Right lung (tissue), 10 donors: ENCODE measurements at places on chromosomes 2 and 18. TPM values are rescaled to one million over a fixed set of nuclear protein-coding genes. Genes with fewer than 3 reads are reported as not detected.

DNA sequence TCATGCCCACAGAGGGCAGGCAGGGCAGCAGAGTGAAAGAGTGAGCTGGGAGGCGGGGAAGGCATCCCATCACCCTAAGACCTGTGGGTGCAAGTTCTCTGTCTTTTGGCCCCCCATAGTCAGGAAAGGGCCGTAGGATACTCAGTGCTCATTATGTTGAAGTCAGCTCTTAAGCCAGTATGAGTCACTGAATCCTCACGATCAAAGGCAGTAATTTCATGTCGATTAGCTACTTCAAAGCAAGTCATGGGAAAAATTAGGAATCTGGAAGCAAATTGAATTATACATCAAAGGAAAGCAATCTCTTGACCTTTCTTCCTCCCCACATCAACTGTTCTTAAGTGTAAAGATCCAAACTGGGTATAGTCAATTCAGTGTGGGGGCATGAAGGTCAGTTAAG lies 178.9 kb downstream of the FHOD3 start:
- DNase-seq, result no peak

DNA sequence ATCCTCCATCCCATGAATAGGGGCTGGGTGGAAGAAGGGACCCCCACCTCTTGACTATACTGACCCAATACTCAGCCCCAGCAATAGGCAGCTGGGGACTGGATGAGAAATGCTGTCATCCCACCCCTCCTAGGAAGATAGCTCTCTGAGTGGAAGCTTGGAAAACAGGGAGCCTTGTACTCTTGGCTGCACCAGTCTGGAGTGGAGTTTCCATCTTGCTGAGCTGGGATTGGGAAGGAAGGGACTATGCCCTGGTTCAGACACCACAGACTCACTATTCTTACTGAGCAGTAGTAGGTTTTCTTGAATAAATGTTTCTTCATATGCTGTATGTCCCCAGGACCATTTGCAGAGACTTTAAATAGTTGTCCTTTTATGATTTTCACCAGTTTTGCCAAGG lies 7.4 kb downstream of the DCAF17 start:
- DNase-seq, result no peak

PARD3B gene
- polyA plus RNA-seq, result 16.9 TPM

DNA sequence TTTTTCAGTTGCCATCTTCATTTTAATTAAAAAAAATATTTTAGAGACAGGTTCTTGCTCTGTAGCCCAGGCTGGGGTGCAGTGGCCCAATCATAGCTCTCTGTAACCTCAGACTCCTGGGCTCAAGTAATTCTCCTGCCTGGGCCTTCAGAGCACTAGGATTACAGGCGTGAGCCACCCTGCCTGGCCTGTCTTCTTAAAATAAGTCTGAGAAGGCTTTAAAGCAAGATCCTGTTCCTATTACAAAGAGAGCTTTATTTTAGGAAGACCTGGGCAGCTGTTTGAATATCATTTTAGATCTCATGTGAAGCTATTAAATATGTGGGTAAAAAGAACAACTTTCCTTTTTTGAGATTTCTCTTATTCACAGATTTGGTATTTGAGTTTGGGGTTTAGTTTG lies 1.5 kb downstream of the FAM228A start:
- DNase-seq, result no peak

GRCh38 chr2:181471783-181472182 lies 14.6 kb downstream of the ITGA4 start:
- no peak for DNase-seq

DSG4 gene
- not detected for polyA plus RNA-seq

DNA sequence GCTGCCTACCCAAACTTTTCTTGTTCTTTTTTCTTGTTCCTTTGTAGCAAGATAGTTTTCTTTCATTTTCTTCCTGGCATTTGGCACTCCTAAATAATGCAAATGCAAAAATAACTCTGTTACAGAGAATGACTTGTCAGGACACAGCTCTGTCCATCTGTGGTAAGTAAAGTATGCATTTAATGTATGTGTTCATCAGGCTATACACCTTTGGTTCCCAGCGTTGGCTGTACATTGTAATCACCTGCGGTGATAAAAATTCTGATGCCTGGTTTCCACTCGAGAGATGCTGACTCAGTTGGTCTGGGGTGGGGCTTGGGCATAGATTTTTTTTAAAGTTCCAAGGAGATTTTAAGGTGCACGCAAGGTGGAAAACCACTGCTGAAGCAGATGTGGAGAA lies at the start of gene SERPINB13:
SERPINB13 (plus strand) TSS at position 378 of the 400 bp plus-strand sequence. CDS start 1,325 bp downstream, outside the sequence.
- DNase-seq, result no peak

DNA sequence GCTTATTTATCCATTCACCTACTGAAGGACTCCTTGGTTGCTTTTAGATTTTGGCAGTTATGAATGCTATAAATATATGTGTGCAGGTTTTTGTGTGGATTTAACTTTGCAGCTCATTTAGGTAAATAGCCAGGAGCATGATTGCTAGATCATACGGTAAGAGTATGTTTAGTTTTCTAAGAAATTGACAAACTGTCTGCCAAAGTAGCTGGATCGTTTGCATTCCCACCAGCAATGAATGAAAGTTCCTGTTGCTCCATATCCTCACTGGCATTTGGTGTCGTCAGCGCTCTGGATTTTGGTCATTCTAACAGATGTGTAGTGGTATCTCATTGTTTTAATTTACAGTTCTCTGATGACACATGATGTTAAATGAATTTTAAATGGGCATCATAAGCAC lies 8.7 kb upstream of the DIPK1C start:
- no peak for DNase-seq

DNA sequence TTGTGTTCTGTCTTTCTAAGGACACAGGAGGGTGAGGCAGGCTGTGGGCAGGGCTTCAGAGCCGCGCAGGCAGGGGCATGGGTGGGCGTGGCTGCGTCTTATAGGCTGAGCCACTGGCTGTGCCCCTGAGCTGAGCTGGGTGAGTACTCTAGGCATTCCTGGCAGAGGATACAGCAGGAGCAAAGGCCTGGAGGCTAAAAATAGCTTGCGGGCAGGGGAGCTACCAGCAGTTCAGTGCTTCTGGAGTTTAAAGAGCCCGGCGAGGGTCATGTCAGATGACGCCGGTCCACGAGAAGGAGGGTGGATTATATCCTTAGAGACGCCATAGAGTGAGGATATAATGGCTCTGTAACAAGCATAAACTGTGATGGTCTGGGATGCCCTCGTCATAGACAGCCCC lies 31.5 kb upstream of the PDIA6 start:
- no peak for DNase-seq

GRCh38 chr2:37733251-37733650 lies 61.8 kb upstream of the CDC42EP3 start:
- DNase-seq, result no peak

DNA sequence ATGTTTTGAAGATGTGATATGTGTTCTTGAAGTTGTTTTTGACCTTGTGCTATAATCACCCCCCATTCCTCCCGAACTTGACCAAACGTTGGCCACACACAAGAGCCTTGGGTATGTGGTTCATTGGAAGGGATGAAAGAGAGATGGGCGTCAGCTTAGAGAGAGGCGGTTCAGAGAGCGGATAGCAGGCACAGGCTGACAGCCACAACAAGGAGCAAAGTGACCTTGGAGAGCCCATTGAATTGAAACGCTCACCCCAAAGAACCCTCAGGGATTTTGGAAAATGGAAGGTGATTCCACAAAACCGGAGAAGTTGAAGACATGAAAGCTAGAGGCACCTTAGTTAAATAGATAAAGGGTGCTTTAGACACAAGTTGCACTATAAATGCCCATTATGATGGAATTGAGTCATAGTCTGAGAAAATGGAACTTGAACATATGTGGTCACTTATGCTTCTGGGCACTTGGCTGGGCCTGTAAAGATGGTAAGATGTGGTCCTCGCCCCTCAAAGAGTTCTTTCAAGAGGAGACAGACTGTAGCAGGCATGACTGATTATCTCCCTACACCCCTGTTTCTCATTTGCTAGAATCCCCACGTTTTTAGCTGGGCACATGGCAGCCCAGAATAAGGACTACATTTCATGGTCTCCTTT lies 188.5 kb upstream of the HAAO start:
- no peak for DNase-seq

DNA sequence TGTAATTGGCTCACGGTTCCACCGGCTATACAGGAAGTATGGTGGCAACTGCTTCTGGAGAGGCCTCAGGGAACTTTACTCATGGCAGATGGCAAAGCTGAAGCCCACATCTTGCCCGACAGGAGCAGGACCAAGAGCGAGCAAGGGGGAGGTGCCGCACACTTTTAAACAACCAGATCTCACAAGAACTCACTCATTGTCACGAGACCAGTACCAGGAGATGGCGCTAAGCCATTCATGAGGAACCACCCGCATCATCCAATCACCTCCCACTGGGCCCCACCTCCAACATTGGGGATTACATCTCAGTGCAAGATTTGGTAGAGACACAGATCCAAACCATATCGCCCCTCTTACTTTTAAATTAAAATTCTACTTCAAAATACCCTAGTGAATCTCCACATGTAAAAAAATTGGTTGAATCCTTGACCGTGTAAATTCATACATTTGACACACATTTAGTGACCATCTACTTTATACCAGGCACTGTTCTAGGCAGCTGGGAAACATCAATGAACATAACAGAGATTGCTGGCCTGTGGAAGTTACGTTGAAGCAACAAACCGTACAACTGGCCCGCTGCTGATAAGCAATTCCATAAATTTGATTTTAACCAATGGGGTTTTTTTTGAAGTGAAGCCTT lies 87.6 kb downstream of the ALPK2 start:
- no peak for DNase-seq

CARF gene
- polyA plus RNA-seq, result 10.3 TPM

- DNase-seq, result no peak
Observed at GRCh38 chr2:78417355-78417754, 608.1 kb upstream of the REG3G start.

GRCh38 chr18:53567929-53568574 lies 656.4 kb downstream of the MBD2 start:
- peak; percentile 10 for DNase-seq

DNA sequence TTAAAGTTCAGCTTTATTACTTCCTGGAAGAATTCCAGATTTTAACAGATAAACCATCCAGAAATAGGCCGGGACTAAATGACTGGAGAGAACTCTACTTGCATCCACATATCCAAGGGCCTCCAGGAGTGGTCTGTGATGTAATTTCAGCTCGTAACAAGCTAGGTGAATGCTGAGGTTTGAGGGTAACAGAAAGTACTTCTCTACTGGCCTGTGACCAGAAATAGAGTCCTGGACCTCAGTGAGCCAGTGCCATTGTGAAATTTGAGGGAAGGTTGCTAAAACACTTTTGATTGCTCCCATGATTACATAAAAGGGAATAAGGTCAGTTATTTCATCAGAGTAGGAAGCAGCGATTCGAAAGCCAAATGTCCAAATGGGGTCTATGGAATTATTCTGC lies 158.1 kb downstream of the DOCK10 start:
- peak; percentile 31 for DNase-seq

RNU2-63P gene
- polyA plus RNA-seq, result not detected

IL36B gene
- not detected for polyA plus RNA-seq

GRCh38 chr2:112181571-112182290 lies 43.5 kb downstream of the FBLN7 start:
- no peak for DNase-seq

ALPG gene
- polyA plus RNA-seq, result 0.05 TPM

IGFBP5 gene
- polyA plus RNA-seq, result 126 TPM

CYS1 gene
- polyA plus RNA-seq, result 15.6 TPM

- no peak for DNase-seq
Observed at GRCh38 chr18:62107881-62108280, 79.0 kb downstream of the PIGN start.

GPR155 gene
- polyA plus RNA-seq, result 4.2 TPM

- no peak for DNase-seq
Observed at GRCh38 chr2:107545851-107546250, 280.8 kb upstream of the RGPD4 start.

ADAM23 gene
- 7.6 TPM for polyA plus RNA-seq

DNA sequence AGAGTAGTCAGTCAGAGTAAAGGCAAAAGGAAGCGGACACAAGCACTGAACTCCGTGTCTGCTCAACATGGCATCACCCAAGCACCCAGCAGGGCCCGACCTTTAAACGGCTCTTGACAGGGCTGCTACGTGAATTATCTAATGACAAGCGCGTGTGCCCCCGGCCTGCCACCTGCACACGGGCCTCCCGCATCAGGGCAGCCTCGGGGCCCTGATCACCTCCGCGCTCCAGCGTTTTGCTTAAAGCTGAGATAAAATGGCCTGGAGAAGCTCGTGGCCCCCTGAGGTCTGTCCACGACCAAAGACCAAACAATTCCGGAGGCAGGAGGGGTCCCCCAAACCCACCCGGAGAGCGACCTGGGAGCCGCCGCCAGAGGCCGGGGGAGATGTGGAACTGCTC lies 376 bp downstream of the NDUFA10 start:
- peak; percentile 3 for DNase-seq

GRCh38 chr2:135676031-135676430 lies 65.6 kb upstream of the UBXN4 start:
- no peak for DNase-seq

DNA sequence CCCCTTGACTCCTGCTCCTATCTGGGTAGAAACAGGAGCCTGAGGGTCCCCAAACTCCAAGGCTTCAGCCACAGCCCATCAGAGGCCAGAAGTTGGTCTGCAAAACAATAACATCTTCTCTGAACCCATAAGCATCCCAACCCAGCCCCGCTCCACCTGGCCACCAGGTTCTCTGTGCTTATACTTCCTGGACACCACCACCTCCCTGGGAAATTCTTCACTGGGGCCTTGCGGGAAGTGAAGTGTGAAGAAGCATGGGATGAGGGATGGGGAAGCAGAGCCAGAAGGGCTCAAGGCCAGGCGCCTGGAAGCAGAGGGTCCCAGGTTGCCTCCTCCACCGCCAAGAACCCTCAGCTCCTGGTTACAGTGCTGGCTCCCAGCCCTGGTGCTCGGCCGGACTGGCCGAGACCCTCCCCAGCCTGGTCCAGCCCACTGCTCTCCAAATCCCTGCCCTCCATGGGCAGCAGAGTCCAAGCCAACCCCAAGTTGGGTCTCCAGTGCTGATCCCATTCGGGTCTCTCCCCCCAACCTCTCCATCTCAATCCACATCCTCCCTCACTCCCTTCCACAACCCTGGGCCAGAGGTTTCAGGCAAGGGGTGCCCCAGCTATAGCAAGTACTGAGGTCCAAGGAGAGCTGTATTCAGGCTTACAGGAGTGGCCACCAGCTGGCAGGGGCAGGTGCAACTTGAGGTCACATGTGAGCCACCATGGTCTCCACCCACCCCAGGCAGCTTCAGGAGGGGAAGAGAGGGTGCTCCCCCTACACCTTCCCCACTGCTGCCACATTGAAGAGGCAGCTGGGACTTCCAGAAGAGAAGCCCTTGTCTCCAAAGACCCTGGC lies 60.7 kb downstream of the TNS1 start:
- DNase-seq, result no peak

DNA sequence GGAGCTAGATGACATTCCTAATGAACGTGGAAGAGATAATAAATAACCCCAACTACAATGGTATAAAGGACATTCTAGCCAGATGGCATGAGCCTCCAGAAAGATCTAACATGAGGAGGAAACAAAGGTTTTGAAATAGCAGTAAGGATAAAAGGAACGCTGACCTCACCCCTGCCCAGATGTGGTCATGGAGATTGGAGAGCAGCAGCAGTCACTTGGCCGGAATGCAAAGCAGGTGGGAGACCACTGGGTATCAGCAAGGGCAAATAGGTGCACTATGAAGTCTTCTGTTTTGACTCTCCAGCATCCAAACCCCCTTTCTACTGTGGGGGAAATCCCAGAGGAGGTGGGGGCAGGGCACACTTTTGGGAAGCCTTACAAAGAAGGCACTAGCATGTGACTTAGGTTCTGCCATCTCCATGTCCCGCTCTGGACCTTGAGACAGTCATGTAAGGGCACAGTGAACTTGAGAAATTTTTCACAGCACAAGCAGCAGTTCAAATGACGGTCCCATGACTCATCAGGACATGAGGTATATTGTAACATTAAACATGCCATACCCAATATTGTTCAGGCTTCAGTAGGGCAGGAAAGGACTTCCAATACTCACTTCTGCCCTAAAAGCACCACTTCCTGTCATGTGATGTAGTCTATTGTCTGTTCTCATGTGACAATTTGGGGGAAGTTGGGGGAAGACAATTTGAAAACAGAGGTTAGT lies 55.2 kb downstream of the METTL4 start:
- no peak for DNase-seq
